HAP-1 (cell line): ENCODE measurements at places on chromosomes 11 and 22.

- no peak for DNase-seq
Observed at GRCh38 chr11:96219981-96220623, 122.9 kb downstream of the MAML2 start.

GRCh38 chr11:13784441-13784840 lies 116.0 kb downstream of the FAR1 start:
- no peak for DNase-seq

DNA sequence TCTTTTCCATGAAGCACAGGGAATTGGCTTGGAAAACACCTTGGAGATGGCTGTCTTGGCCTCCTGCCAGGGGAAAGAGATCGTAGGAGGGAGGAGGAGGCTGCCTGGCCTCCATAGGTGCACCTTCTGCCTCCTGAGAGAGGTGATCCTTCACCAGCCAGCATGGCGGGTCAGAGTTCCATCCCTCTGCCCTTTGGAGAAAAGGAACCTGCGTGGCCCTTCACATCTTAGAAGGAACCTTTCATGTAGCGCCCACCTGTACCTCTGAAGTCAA lies 58.2 kb upstream of the DRD2 start:
- no peak for DNase-seq

- DNase-seq, result no peak
Observed at GRCh38 chr11:2834503-2835273, 50.9 kb downstream of the CDKN1C start.

DNA sequence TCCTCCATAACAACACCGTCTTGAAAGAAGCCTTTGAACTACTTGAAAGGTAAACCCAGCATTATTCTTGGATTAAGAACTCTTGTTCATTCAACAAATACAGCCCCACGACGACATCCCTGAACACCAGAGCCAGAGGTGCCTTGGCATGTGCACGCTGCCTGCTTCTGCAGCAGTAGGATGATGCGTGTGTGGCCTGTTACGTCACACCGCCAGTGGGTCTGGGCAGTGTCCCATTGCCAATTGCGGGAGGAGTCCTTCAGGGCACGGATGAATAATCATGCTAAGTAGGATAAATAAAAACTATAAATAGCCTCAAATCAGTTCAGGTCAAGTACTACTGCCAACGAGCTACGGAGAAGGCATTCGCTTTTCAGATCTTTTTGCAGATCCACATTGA lies 380.5 kb downstream of the SHANK2 start:
- DNase-seq, result no peak

DNA sequence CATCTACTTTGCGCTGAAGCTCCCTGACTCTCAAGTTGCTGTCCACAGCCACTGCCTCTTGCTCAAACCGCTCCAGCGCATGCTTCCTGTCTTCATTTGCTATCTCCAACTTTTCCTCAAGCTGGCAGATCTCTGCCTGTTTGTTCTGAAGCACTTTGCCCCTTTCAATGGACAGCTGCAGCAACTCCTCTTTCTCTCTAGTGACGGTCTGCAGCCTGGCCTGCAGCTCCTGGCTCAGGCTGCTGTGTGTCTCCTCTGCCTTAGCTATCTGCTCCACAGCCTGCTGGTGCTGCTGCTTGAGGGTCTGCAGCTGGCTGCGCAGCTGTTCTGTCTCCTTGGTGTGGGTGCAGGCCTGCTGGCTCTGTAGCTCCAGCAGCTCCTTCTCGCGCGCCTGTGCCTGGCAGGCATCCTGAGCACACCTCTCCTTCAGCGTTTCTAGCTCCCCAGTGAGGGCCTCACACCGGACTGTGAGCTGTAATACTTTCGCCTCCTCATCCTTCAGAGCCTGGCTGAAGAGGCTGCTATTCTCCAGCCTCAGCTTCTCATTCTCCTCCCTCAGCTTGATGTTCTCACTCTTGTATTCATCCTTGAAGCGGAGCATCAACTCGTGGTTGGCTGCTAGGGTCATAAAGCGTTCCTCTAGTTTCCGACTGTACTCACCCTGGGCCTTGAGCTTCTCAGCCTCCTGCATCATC lies 723 bp downstream of the CCDC89 start:
- no peak for DNase-seq

DNA sequence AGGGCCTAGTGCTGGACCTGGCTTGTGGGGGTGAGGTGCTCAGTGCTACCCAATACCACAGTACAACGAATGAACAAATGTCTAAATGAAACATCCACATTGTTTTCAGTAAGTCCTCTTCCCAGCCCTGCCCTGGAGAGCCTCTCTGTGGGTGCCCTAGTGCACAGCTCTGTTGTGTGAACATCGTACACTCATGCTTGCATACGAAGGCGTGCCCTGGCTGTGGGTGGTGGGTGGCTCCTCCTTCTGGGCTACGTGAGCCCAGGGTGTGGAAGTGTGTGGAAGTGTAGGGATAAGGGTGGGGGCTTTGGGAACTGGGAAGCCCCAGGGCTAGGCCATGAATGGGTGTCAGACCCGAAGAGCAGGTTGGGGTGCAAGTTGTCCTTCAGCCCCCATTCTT lies 592 bp upstream of the NLRX1 start:
- DNase-seq, result no peak

DNA sequence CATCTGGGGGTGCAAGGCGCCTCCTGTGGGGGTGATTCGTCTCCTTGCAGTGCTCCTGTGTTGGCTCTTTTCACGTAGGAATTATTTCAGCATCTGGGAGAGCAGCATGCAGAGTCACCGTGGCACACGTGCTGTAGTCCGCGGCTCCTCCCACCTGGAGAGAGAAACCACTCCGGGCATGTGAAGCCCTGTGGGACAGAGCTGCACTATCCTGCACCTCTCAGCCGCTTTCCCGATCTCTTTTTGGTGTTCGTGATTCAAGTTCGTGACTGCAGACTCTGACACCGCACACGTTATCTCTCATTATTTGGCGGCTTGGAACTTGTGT lies 394.6 kb downstream of the TBC1D22A start:
- DNase-seq, result no peak

- DNase-seq, result no peak
Observed at GRCh38 chr11:44494785-44495184, 70.7 kb upstream of the CD82 start.

DNA sequence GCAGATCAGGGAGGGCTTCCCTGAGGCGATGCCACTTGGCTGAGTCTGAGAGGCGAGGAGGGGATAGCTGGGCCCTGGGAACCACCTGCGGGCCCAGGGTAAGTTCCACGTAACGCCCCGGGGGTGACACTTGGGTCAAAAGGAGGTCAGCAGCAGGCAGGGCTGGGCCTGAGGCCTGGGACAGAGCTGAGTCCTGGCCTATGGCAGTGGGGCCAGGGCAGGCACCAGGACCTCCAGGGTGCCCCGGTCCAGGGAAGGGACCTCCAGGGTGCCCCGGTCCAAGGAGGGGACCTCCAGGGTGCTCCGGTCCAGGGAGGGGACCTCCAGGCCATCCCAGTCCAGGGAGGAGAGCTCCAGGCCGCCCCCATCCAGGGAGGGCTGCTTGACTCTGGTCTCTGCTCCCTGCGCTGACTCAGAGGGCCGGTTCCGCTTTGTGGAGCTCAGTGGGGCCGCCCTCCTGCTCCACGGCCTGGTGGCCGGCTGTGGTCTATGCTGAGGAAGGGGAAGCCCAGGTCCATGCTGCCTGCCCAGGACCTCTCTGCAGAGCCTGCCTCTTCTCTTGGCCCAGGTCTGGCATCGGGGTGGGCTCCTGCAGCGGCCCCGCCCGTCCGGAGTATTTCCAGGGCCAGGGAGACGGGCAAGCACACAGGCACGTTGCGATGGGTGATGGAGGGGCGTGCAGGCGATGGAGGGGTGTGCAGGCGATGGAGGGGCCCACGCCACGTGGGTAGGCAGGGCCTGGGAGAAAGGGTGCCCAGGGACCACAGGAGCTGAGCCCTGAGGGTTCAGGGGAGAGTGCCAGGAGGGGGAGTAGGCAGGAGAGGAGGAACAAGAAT lies 19.5 kb upstream of the WNT7B start:
- no peak for DNase-seq

DNA sequence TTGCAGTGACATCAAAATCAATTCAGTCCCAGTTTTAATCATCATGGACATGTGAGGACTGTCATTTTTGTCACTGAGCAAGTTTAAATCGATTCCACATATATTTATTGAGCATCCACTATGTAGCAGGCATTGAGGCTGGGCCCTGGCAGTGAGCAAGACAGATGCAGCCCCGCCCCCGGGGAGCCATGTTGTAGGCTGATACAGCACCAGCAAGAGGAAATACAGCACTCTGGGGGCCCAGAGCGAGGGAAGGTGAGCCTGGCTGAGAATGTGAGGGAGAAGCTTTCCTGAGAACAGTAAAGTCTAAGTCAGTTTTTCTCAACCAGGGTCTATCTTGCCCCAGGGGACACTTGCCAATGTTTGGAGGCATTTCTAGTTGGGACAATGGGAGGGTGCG lies 108.6 kb upstream of the ASPHD2 start:
- no peak for DNase-seq

GRCh38 chr11:30753994-30754393 lies 167.8 kb upstream of the MPPED2 start:
- no peak for DNase-seq

DNA sequence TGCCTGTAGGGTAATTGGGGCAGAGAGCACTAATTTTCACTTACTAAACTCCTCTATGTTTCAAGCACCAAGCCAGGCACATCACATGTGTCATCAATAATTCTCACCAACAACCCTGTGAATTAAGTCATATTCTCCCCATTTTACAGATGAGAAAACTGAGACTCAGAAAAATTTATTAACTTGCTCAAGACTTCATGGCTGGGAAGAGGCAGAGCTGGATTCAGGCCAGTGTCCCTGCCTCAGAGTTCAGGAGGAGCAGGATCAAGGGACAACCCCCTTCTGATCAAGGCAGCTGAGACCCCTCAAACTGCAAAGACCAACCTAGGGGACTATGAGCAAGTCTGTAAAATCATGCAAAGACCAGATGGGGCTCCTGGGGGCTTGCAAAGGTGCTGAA lies 2.1 kb downstream of the SMIM35 start:
- DNase-seq, result no peak

GRCh38 chr22:19819208-19819910 lies 35.3 kb downstream of the GNB1L start:
- DNase-seq, result no peak

GRCh38 chr22:39255449-39256185 lies 10.8 kb upstream of the PDGFB start:
- no peak for DNase-seq

DNA sequence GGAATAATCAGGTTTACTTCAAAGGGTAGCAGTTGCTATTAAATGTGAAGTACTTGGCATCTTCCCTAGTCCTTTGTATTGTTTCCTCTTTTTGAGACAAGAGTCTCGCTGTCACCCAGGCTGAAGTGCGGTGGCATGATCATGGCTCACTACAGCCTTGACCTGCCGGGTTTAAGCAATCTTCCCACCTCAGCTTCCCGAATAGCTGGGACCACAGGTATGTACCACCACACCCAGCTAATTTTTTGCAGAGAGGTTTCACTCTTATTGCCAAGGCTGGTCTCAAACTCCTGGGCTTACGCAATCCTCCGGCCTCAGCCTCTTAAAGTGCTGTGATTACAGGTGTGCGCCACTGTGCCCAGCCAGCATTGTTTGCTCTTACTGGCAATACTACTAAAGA lies 36.2 kb upstream of the RAPSN start:
- DNase-seq, result no peak

GRCh38 chr11:123653483-123653826 lies 969 bp downstream of the SCN3B start:
- DNase-seq, result no peak

DNA sequence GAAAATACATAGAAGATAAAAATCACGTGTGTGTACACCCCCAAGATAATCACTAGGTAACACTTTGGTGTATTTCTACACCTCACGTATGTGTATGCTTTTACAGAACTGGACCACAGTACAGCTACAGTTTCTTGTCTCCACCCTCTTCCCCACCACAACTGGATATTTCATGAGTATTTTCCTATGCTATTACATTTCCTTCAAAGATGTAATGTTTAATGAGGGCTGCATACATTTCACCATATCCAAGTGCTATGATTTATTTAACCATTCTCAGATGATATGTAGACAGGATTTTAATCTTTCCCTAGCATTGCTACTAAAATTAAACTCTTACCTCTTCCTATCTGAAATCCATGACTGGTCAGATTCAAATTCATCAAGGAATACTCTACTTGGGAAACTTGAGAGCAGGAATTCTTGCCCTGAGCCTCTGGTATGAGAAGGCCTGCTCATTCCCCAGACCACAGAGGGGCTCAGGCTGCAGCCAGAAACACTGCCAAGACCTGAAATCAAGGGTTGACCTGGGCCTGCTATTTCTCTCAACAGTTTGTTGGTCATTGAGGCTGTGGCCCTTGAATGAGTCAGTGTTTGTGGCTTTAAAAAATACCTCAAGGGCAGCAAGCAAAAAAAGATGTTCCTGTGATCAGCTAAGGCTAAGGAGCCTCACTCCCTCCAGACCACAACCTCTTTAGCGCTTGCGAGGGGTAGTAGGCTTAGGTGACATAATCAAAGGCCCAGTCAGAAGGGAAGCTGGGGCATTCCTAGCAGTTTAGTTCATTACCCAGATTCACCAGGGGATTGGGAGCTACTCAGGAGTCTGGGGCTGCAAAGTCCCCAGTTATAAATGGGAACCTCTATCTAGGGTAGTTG lies 55.5 kb downstream of the ABTB2 start:
- no peak for DNase-seq

GRCh38 chr11:108571001-108571400 lies 22.6 kb downstream of the EXPH5 start:
- no peak for DNase-seq

- no peak for DNase-seq
Observed at GRCh38 chr22:44055805-44056204, 31.7 kb downstream of the PARVB start.

- no peak for DNase-seq
Observed at GRCh38 chr22:23969071-23969470, 2.4 kb downstream of the DDTL start.

- DNase-seq, result no peak
Observed at GRCh38 chr11:113332023-113332422, 17.6 kb downstream of the TTC12 start.

- DNase-seq, result no peak
Observed at GRCh38 chr11:94885133-94885532, 88.2 kb downstream of the CWC15 start.

DNA sequence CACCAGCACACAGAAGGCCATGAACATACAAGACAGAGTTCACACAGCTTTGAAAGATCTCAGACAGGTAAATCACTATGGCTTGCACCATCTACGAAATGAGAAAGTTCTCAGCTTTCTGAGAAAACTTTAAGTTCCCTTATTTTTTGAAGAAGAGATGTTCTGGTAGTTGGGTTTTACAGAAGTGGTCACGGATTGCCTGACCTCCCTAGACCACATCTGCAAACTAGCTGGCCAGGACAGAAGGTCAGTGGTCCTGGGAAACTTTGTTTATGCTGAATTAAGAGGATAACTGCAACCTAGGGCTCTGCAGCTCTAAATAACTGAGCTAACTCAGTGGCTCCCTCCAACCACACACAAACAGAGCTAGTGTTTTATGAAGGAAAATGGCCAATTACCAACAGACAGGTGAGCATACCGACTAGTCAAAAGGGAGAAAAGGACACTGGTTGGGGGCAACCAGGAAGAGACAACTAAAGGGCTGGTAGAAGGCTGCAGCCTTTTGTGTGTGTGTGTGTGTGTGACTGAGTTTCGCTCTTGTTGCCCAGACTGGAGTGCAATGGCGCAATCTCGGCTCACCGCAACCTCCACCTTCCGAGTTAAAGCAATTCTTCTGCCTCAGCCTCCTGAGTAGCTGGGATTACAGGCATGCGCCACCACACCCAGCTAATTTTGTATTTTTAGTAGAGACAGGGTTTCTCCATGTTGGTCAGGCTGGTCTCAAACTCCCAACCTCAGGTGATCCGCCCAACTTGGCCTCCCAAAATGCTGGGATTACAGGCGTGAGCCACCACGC lies 8.5 kb upstream of the SCN2B start:
- no peak for DNase-seq

GRCh38 chr11:85815186-85815931 lies 4.4 kb upstream of the SYTL2 start:
- no peak for DNase-seq

- DNase-seq, result no peak
Observed at GRCh38 chr11:116164843-116165242, 607.9 kb downstream of the BUD13 start.
